Activated CD8-positive, alpha-beta memory T cell treated with anti-CD3 and anti-CD28 coated beads for 1 hour (primary cell): ENCODE measurements at places on chromosomes 7 and 10.

DNA sequence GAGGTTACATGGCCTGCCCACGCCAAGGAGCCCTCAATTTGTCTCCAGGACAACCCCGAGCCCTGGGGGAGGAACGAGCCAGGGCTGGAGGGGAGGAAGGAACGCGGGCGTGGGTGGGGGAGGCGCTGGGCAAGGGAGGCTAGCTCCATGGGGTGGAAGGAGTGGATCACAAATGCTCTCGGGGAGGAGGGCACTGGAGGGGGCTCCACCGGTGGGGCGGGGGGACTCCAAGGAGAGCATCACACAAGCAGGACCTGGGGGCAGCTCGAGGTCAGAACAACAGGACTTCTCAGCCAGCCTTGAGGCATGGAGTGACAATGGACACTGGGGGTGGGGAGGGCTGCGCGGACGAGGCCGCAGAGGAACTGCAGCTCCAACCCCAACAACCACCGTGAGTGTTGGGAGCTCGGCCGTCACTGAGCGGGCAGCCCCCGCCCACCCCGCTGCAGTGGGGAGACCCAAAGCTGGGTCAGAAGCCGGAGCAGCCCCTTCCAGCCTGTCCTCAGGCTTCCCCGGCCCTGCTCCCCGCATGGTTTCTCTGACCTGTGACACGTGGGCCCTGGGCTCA, 41.1 kb downstream of the STK32C start:
- DNase-seq: no peak

DNA sequence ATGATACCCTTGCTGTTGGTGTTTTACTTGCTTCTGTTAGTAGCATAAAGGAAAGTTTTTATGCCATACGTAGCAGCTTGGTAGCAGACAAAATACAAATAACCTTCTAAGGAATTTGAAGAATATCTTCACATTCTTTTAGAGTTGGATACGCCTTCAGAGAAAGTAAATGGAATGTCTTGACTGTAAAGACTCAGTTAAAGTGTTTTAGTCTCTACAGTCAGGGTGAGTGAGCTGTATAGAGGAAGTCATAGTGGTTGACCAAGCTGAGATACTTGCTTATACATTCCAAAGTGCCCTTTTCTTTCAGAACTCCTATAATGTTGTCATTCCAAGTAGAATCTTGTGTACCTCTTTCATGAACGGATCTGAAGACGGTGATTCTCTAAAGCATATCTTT, 37.7 kb downstream of the RABGEF1 start:
- DNase-seq: no peak

GRCh38 chr7:150992051-150992640, 1.3 kb downstream of the NOS3 start:
- DNase-seq: no peak

- no peak for DNase-seq
Observed at GRCh38 chr10:125520968-125521367, 162.0 kb downstream of the TEX36 start.
